ENCODE measurements at places on chromosomes 11 and 22.

GRCh38 chr11:2366733-2367132, 10.4 kb upstream of the CD81 start:
- no peak for DNase-seq

GRCh38 chr11:112017538-112017937, 7.7 kb upstream of the DLAT start:
- DNase-seq: no peak

- DNase-seq: no peak
Observed at GRCh38 chr22:38850941-38851849, 7.4 kb upstream of the NPTXR start.

- peak; percentile 83 for DNase-seq
Observed at GRCh38 chr22:37633089-37633624, 6.3 kb upstream of the SH3BP1 start.

GRCh38 chr11:6237761-6238302, 1.1 kb upstream of the CNGA4 start:
- no peak for DNase-seq

- DNase-seq: no peak
Observed at GRCh38 chr11:116800610-116801009, 8.9 kb upstream of the APOA5 start.

DNA sequence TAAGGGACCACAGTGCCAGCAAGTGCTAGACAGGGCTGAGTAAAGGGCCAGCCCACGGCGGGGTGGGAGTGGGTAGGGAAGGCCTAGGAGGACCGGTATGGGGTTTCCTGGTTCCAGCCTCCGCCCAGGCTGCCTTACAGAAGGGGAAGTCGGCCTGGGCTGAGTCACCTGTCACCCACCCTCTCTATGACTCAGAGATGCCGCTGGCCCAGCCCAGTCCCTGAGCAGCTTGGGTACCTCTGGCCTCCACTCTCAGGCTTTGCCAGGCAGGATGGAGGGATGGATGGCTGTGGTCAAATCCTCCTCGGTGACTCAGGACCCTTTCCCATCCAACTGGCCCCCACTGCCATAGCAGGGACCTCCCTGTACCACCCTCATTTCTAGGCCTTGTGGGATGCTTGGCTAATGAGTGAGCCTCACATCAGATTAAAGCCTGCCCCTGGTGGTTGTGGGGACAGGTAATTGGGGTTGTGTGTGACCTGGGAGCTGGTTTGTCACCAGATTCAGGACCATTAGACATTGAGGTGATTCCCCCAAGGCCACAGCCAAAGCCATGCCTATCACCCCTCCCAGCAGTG, 13.9 kb downstream of the SLC35E4 start:
- peak; percentile 90 for DNase-seq

DNA sequence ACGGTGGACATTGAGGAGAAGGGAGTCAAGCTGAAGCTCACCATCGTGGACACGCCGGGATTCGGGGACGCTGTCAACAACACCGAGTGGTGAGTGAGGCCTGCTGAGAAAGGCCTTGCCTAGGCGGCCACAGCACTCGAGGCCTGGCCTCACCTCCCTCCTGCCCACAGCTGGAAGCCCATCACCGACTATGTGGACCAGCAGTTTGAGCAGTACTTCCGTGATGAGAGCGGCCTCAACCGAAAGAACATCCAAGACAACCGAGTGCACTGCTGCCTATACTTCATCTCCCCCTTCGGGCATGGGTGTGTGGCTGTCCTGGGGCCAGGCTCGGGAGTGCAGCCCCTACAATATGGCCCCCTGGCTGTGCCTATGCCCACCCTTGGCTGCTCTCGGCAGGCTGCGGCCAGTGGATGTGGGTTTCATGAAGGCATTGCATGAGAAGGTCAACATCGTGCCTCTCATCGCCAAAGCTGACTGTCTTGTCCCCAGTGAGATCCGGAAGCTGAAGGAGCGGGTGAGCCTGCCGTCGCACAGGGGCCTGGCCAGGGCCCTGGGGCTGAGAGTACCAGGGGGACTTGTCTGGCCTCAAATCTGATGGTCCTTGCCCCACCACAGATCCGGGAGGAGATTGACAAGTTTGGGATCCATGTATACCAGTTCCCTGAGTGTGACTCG, 3.0 kb upstream of the GP1BB start:
- no peak for DNase-seq

DNA sequence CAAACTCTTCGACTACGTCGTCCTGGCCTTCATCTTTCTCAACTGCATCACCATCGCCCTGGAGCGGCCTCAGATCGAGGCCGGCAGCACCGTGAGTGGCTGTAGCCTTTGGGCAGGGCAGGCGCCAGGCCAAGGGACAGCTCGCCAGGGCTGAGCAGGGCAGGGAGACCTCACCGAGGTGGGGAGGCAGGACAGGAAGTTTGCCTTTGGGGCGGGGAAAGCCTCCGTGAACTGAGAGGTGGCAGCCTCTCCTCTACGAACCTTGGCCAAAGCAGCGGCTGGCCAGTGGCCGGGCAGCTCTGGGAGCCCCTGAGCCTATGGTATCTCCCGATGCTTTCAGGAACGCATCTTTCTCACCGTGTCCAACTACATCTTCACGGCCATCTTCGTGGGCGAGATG, 93.2 kb downstream of the CACNA1I start:
- no peak for DNase-seq

- DNase-seq: no peak
Observed at GRCh38 chr11:104967534-104968354, 630 bp downstream of the CASP4 start.

GRCh38 chr22:27919942-27920755, 1.1 kb upstream of the PITPNB start:
- no peak for DNase-seq

DNA sequence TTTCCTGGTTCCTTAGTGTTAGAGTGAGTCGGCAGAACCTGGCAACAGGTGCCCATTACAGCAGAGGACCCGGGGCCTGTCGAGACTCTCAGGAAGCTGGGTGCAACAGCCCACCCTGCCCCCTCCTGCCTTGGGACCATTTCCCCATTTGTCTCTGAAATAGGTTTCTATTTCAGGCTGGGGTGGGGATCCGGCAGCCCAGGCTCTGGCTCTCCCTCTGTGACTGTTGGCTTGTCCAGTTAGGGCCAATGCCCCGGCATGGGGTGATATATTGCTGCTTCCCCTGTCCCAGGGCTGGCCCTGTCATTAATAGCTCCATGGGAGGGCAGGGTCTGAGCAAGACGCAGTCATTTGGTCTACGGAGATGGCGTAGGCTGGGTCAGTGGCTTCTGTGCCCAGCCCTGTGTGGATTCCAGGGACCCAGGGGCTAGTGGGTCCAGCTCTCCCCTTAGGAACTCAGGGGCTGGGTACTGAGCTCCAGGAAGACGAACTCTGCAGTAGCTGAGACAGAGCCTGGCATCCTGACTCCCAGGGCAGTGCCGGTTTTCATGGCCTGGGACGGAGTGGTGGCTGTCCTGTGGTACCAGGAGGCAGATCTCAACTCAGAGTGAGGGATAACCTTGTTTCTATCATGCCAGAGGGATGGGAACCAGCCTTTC, 2.7 kb downstream of the P2RY6 start:
- DNase-seq: no peak

DNA sequence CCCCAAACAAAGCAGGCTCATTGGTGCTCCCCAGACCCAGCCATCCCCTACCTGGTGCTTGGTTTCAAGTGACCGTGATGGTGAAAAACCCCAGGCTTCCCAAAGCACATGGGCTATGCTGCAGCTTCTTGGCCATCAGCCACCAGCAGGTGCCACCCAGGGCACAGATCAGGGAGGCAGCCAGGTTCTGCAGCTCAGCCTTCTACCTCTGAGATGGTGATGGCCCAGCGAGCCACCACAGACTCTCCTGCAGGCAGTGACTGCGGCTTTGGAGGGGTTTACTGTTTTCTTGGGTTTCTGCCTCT, 70.0 kb upstream of the ALX4 start:
- DNase-seq: no peak

- peak; percentile 85 for DNase-seq
Observed at GRCh38 chr11:46308631-46309419, 31.4 kb downstream of the CREB3L1 start.

GRCh38 chr22:31995046-31995445, 48.0 kb upstream of the SLC5A1 start:
- no peak for DNase-seq

- no peak for DNase-seq
Observed at GRCh38 chr11:73598719-73599379, 937 bp upstream of the FAM168A start.

DNA sequence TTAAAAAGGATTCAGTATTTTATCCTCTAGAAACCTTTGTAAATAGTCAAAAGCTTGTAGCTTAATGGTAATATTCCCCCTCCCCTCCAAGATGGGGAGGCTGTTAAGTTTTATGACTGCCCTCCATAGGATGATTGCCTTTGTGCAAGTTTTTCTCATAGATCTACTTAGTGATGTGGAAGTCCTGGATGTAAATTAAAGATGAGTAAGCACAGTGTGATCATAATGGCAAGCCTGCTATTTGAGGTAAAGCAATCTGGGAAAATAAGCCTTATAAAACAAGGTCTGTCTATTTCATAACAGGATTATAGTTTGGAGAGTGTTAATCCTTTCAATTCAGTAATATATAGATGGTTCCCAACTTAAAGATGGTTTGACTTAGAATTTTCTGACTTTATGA, 216.3 kb downstream of the DDX10 start:
- no peak for DNase-seq

DNA sequence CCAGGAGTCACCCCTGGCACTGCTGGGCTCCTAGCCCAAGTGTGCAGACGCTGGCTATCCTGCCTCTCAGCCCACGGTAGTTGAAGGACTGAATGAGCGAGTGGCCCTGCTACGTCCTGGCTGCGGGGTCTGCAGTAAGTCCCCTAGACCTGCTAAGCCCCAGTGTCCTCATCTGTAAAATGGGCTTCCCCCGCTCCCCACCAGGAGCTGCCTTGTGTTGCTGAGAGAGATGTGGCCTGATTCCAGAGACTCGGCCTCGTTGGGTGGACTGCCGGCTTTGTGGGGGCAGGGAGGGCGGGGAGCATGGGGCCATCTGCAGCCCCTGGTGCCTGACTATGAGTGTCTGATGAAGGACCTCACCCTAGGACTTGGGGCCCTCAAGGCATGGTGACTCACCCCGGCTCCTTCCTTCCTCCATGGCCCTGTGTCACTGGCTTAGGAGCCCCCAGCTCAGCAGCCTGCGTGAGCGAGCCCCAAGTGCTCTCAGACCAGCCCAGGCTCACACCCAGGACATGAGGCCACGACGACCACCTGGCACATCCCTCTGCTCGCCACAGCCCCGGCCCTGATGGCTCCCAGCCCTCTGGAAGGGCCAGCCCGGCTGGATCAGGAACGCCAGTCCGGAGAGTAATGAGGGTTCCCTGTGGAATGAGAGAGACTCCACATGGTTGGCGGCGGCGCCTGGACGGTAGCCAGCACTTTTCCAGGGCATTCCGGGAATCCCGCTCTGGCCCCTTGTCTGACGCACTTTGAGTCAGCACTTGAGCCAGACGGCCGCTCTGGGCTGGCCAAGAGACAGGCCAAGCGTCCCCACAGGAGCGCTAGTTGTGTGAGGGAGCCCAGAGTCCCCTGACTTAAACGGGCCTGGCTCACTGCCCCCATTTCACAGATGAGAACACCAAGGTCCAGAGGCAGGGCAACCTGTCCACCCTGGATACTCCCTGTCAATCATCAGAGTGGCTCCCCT, 50.5 kb upstream of the SHISAL1 start:
- DNase-seq: no peak

DNA sequence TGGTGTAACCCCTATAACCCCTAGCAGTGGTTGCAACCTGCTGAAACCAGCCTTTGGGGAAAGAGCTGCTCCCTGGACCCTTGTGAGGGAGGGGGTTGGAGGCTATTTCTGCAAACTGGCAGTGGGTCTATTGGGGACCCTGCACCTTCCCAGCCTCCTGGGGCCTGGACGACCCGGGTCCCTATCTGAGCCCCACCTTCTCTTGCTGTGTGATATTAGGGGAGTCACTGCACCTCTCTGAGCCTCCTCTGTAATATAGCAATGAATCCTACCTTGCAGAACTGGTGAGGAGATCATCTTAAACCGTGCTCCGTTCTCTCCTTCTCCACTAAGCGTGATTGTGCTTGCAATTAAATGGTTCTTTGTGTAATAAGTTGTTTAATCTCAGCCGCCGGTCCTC, 24.0 kb upstream of the MPPED1 start:
- DNase-seq: no peak

DNA sequence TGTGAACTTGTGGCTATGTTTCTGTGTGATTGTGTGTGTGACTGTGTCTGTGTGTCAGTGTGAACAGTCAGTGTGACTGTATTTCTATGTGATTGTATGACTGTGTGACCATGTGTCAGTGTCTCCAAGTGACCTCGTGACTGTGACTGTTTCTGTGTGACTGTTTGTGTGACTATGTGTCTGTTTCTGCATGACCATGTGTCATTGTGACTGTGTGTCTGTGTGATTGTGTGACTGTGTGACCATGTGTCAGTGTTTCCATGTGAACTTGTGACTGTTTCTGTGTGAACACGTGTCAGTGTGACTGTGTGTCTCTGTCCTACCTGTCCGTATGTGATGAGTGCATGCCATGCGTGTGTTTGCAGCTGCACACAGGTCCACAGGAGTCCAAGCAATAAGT, 8.8 kb upstream of the PKNOX2 start:
- DNase-seq: no peak

DNA sequence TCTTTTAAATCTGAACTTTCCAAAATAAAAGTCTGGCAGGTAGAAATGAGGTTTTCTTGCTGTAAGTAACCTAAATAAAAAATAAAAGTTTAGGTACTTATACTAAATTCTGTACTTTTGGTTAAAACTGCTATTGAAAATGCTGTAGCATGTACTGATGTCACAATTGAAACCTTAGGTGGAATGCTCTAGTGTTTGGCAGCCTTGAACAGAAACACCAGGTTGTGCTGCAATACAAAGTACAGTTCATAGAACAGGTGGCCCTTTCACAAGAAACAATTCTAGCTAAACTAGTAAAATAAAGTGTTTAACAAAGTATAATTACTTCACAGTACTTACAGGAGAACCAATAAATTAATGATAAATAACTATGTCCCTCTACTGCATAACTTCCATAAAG, 25.1 kb downstream of the NPAT start:
- no peak for DNase-seq

DNA sequence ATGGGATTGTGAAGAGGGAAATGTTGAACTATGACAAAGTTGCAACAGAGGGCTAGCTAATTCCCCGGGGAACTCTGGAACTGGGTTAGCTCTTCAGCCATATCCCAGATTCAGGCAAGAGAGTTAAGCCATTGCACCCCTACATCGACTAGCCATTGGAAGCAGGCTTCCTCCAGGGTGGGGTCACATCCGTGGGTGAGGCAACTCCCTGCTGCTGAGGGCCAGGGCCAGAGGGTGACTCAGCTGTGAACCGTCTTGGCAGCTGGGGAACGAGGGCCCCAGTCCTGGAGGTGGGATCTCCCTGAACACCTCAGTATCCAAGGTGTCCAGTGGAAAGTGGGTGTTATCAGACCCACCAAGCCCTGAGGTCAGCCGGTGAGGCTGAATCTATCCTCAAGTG, 41.1 kb downstream of the RPS6KA4 start:
- no peak for DNase-seq

- no peak for DNase-seq
Observed at GRCh38 chr11:36540998-36541397, 26.8 kb upstream of the RAG1 start.

Data from activated CD8-positive, alpha-beta memory T cell treated with anti-CD3 and anti-CD28 coated beads for 24 hours (primary cell).